ENCODE measurements at places on chromosomes 11 and 22.

DNA sequence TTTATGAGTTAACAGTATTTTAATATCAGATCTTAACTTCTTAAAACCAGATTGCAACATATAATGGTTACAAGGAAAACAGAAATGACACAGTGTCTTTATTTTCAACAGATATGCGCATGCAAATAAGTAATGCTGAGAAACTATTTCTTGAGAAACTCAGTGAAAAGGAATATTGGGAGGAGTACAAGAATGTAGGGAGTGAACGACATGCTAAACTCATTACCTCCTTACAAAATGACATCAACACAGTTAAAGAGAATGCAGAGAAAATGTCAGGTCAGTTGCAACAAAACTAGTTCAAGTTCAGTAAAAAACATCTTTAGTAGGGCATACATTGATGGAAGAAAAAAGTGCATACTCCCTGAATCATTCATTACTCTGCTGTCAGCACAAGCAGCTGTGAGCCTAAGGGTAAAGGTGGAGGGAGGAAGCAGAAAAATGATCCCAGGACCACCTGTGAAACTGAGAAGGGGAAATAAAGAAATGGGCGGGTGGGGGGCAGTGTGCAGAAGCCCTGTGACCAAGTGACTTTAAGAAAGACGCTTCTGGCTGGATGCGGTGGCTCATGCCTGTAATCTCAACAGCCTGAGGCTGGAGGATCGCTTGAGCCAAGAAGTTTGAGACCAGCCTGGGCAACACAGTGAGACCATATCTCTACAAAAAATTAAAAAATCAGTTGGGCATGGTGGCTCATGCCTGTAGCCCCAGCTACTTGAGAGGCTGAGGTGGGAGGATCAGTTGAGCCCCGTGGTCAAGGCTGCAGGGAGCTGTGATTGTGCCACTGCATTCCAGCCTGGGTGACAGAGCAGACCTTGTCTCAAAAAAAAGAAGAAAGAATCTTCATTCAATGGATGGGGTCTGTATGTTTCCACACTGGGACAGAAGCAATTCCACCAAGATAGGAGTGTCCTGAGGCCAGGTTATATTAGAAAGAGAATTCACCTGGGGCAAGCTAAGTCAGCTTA is 31.2 kb downstream of the CCDC83 start:
- DNase-seq = peak; percentile 71

- no peak for DNase-seq
These were observed 31.7 kb downstream of the DCDC1 start for GRCh38 chr11:31337806-31338205.

DNA sequence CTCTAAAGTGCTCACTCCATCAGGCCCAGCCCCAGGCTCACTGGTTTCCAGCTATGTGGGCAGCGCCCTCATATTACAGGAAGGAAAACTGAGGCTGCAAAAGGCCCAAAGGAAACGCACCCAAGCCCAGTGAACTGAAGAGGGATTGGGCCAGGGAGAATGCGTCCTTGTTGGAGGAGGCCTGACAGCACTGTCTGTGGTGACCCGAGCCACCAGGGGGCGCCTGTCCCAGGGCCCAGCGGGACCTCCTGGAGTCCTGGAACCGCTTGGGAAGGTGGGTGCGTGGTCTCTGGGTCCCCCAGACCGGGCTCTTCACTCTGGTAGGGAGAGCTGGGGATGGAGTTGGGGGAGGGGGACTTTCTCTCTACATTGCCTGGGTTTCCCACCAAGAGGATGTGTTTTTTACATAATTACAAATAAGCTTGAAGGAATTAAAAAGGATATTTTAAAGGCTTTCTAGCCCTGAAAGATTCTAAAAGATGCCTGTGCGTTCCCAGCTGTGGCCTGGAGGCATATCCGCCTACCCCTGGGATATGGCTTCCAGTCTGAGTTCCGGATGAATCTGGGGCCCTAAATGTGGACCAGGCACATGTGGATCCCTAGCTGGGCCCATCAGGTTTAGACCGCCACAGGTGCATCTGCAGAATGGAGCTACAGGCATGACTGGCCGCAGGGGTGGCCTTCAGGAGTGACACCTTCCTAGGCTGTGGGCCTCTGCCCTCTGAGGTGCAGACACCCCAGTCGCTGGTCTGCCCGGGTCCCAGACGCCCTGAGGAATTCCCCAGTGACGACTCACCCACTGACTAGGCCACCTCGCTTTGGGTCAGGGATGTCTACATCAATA is 4.2 kb downstream of the SPI1 start:
- DNase-seq = peak; percentile 16

GRCh38 chr22:29485448-29485847 is 5.4 kb downstream of the NEFH start:
- DNase-seq = no peak

DNA sequence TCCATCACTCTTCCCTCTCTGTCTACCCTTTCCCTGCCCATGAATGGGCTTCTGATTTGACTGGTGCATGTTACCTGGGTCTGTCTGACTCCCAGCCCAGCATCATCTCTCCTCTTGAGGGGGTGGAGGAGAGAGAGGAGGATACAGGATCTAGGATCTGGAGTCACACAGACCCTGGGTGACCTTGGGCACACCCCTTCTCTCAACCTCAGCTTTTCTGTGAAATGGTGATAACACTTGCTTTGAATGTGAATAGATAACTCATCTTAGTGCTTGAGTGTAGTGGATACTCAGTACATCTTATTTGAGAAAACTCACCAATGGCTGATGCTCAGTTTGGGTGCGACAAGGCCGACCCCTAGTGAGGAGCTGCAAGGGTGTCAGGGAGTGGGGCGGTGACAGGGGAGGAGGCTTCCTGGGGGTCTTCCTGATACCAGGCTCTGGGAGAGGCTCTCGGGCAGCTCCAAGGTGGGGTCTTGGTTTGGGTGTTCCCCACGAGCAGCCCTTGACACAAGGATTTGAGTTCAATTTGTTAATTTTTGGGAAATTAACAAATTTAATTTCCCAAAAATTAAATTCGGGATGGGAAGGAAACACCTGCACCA is 9.0 kb downstream of the INCENP start:
- no peak for DNase-seq

GRCh38 chr11:116310226-116310625 is 462.6 kb downstream of the BUD13 start:
- no peak for DNase-seq

GRCh38 chr11:6911378-6911777 is 9.4 kb upstream of the OR2D3 start:
- no peak for DNase-seq

- no peak for DNase-seq
These were observed 12.6 kb upstream of the GLYATL1 start for GRCh38 chr11:58926695-58927094.

DNA sequence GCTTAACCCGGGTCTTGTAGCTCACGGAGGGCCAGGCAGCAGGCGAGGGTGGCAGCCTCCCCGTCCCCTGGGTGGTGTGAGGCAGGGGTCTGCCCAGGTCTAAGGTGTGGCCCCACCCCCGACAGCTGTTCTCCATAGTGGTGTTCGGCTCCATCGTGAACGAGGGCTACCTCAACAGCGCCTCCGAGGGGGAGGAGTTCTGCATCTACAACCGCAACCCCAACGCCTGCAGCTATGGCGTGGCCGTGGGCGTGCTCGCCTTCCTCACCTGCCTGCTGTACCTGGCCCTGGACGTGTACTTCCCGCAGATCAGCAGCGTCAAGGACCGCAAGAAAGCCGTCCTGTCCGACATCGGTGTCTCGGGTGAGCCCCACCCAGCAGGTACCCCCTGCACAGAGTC is 24.4 kb downstream of the SYNGR1 start:
- no peak for DNase-seq

GRCh38 chr11:88231894-88232482 is 56.7 kb upstream of the RAB38 start:
- DNase-seq = peak; percentile 8

DNA sequence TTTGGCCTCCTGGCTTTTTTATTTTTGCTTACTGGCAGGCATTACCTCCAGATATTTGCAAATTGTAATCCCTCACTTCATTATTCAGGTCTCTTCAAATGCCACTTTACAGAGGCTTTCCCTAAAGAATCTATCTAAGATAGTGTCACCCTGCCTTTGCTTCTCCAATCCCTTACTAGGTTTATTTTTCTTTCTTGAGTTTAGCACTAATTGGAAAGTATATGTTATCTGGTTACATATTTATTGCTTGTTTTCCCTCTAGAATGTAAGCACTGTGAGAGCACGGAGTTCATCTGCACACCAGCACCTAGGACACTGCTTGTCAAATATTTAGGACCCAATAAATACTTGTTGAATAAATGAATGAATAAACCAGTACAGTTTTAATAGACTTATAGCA is 3.5 kb downstream of the KIF18A start:
- no peak for DNase-seq

DNA sequence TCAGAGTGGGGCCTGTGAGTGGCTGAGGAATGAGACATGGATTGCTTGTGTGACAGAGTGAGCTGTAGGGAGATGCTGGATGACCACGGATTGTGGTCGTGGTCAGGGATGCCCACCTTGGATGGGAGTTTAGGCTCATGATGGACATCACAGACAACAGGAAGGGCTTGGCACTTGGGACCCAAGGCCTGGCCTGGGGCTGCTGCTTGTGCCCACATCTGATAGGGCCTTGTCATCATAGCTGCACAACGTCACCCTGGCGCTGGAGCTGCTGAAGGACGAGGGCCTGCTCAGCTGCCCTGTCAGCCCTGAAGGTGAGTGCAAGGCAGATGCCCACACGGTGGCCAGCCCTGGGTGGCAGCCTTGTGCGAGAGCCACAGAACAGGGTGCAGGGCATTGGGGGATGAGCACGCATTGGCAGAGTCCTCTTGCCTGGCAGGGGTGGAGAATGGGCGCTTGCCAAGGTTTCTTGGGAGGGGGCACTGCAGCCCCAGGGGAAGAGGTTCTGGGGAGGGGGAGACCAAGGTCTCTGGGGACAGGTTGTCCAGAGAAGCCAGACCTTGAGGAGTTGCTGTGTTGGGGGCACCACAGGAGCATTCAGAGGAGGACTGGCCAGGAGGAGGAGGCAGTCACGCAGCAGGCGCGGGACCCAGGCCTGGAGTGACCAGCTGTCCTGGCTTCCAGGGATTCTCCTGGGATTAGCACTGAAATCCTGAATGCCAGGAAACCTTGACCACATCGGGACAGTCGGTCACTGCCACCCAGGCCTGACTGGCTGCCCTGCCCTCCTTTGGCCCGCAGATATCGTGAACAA is 25.0 kb downstream of the PARVG start:
- DNase-seq = no peak

- DNase-seq = no peak
These were observed 25.1 kb upstream of the SCGB1A1 start for GRCh38 chr11:62393735-62394134.

DNA sequence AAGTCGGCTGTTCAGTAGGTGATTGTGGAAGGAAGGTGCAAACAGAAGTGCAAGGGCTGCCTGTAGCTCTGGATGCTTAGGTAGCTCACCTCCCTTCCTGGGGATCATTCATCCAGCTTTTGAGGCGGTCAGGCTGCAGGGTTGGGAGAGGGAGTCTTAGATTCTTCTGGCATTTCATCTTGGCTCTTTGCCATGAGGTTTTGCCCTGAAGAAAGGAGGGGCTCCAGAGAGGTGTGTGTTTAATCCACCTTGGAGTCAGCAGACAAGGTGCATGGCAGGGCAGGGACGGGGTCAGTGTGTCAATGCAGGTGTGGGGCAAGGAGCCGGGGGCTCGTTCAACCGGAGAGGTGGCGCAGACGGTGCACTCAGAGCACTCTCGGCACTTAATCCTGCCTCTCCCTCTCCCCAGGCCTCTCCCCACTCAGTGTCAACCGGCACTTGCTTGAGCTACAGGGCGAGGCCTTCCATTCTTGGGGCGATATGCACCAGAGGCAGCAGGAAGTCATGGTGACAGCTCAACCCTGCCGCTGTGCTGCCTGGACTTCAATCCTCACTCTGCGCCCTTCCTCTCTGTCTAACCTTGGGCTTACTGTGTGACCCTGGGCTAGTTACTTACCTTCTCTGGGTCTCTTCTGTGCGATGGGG is 7.2 kb downstream of the ADAMTS15 start:
- no peak for DNase-seq

- DNase-seq = no peak
These were observed 24.6 kb downstream of the OTOG start for GRCh38 chr11:17571431-17572358.

GRCh38 chr22:24236656-24237055 is 8.2 kb downstream of the GGT5 start:
- peak; percentile 30 for DNase-seq

DNA sequence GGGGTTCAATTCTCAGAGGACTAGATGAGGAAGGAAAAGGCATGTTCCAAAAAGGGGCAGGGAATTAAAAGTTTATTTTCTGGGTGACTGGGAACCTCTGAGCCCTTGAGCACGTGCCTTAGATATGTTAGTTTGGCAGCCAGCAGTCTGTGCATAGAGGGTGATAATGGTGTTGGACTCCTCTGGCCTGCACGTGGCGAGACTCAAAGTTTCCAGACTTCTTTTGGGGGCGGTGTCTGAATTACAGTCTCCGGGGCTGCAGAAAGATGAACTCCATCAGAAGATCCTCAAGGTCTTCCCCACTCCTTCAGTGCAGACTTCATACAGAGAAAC is 861 bp upstream of the ZNRF3 start:
- DNase-seq = no peak

- DNase-seq = peak; percentile 4
These were observed 9.3 kb upstream of the CEP295 start for GRCh38 chr11:93652161-93652597.

GRCh38 chr11:26579683-26580082 is 7.6 kb upstream of the MUC15 start:
- DNase-seq = no peak

GRCh38 chr11:74139151-74139918 is 31.5 kb downstream of the C2CD3 start:
- no peak for DNase-seq

DNA sequence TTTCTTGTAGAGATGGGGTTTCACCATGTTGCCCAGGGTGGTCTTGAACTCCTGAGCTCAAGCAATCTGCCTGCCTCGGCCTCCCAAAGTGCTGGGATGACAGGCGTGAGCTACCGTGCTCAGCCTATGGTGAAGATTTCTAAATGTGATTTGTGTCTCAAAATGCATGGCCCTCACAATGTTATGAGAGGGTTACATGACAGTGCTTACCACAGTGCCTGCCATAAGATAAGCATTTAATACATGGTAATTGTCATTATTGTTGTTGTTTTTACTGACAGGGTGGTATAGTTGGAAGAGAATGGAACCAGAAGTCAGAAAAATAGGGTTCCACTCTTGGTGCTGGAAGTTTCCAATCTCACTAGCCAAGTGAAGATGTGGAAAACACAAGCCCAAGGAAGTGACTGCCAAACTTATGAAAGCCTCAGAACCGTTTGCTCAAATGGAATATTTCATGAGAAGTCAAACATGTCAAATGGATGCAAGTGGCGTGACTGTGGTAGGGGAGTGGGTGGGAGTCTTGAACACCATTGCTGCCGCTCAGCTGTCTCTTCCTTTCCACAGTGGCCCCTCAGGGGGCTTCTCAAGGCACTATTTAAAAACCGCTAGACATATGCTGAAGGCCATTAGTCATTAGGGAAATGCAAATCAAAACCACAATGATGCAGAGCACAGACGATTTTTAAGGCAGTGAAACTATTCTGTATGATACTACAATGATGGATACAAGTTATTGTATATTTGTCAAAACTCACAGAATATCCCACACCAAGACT is 29.1 kb upstream of the LMO2 start:
- no peak for DNase-seq

- DNase-seq = no peak
These were observed 40.5 kb upstream of the RIC3 start for GRCh38 chr11:8209208-8209807.
